ENCODE measurements at places on chromosomes 1 and 21.
A peak's percentile ranks its signal among the peaks of the same experiment; 100 is the strongest.

GRCh38 chr1:73674945-73675561 lies 522.9 kb downstream of the LRRIQ3 start:
- DNase-seq = peak; percentile 3

GRCh38 chr21:29849735-29850176 lies 90.0 kb downstream of the GRIK1 start:
- DNase-seq = peak; percentile 53

GRCh38 chr21:39334611-39335010 lies 14.3 kb downstream of the HMGN1 start:
- no peak for DNase-seq

- DNase-seq = no peak
Observed at GRCh38 chr1:1569341-1569740, 5.3 kb downstream of the SSU72 start.

DNA sequence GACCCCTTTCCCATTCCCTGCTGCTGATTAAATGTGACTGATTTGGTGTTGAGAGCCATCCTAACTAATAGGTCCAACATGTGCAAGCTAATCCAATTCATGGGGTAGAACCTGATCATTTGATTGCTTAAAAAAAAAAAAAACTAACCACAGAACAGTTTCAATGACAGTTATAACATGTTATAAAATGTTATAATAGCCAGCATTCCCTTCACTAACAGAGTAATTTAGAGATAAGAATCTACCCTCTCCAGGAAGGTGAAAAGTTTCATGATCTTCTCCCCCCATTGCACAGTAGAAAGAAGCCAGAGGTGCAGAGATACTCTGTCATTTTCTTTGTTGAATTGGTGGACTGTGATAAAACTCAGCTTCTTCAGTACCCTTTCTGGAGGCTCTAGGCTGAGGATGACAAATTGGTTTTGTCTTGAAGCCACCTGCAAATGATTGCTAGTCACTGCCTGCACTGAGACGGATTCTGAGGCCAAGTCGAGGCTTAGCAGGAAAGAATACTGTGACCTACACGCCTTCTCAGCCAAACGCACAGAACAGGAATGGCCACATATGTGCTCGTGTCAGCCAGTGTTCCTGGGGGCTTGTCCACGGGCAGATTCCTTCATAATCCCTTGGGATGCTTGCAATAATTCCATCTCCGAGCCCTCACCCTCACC lies 215.7 kb upstream of the IRF2BP2 start:
- no peak for DNase-seq

DNA sequence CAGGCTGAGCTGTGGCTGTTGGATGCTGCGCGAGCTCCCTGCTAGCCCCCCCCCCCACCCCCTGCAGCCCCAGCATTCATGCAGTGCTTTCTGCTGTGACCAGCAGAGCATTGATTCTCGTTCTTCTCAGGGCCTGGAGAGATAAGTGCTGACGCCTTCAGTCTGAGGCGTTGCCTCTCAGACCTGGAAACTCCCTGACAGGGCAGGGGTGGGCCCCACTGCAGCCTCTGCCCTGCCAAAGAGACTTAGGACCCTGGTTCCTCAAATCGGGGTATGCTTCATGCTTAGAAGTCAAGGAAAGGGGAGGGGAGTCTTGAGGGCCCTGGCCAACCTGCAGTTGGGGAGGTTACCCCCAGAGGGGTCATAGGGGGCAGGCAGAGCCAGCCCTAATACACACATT lies 38.5 kb downstream of the PTPRF start:
- DNase-seq = no peak

- DNase-seq = no peak
Observed at GRCh38 chr1:117372863-117373412, 5.7 kb downstream of the MAN1A2 start.

DNA sequence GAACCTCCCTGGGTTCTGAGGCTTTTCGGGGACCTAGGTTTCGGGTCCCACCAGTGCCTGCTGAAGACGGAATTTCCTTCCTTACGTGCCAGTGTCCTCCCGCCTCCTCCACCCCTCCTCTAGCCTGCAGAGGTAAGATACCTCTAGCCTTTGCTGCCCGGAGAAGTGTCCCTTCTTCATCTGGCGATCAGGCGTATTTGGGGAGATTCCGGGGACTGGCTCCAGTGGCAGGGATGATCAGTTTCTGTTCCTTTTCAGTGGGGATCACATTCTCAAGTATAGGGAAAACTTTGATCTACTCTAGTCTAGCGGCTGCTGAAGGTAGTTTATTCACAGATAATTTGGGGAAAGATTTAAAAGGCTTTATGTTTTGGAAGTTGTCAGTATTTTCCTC lies 674 bp downstream of the CEP350 start:
- peak; percentile 18 for DNase-seq

- DNase-seq = no peak
Observed at GRCh38 chr1:11377001-11377583, 101.9 kb upstream of the DISP3 start.

DNA sequence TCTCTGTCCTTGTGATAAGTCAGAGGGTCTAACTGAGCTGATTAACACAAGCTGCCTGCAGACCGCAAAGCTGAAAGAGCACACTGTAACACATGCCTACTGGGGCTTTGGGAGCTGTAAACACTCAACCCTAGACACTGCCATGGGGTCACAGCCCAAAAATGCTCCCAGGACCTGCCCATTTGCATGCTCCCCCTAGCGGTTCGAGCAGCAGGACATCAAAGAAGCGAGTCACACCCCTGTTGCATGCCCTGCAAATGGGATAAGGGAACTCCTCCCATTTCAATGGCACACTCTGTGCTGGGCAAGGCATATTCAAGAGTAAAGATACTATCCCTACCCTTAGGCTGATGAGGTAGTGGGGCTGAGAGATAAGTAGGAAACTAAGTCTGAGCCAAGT lies 22.8 kb downstream of the LCE3E start:
- DNase-seq = no peak

GRCh38 chr1:177737456-177737855 lies 232.4 kb downstream of the SEC16B start:
- DNase-seq = no peak

GRCh38 chr1:67970088-67970487 lies 80.3 kb downstream of the DIRAS3 start:
- DNase-seq = peak; percentile 96

DNA sequence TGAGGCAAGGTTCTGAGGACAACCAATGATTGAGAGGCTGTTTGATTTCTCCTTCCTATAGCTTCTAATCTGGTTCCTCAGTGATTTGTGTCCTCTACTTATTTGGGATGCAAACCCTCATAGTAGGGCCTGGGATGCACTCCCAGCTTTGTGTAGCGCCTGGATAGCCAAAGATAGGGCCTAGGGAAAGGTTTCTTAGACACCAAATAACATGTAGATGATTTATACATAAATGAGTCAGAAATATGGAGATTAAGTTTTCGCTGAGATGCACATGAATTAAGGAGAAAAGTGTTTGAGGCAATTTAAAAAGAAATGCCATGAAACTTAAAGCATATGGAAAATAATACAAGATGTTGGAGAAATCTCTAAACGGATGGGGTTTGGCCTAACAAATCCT lies 66.0 kb upstream of the LMO4 start:
- no peak for DNase-seq

DNA sequence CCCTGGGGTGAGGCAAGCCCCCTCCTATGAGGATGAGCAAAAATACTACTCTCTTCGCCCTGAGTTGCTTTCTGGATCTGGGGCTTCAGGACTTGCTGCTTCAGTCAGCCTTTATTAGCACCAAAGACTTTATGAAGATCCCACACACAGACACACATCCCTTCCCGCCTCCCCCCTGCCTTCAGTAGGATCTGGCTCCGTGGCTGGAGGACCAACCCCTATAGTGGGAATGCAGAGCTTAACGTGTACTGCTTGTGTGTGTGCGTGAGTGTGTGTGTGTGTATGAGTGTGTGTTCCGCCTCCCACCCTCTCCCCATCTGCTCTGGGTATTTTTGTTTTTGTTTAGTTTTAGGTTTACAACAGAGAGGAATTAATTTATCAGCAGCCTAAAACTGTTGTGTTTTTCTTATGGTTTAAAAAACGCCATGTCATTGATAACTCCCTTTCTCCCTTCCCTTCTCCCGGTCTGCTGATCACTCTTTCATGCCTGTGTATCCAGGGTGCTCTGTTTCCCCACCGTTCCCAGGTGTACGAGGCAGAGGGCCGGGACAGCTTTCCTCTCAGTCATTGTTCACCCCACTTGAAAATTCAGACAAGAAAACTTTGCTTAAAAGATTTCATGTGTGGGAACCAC lies 27.5 kb upstream of the ZFP69B start:
- DNase-seq = no peak

- no peak for DNase-seq
Observed at GRCh38 chr1:48051466-48052126, 54.4 kb upstream of the TRABD2B start.

All from fibroblast of skin of right quadriceps (primary cell).